ENCODE measurements at places on chromosomes 7 and 10.
A peak's percentile ranks its signal among the peaks of the same experiment; 100 is the strongest.

DNA sequence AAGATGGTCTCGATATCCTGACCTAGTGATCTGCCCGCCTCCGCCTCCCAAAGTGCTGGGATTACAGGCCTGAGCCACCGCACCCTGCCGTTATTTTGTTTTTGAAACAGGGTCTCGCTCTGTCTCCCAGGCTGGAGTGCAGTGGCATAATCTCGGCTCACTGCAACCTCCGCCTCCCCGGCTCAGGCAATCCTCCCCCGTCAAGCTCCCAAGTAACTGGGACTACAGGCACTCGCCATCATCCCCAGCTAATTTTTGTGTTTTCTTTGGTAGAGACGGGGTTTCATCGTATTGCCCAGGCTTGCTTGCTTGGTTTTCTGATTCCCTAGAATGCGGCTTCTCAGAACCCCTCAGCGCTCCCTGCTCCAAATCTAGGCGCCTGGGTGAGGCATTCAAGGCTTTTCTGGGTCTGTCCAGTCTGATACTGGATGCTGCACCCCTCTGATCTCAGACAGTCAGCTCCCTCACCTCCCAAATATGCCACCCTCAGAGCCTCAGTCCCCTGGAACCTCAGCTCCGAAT lies 1.3 kb downstream of the TFR2 start:
- DNase-seq, result no peak

DNA sequence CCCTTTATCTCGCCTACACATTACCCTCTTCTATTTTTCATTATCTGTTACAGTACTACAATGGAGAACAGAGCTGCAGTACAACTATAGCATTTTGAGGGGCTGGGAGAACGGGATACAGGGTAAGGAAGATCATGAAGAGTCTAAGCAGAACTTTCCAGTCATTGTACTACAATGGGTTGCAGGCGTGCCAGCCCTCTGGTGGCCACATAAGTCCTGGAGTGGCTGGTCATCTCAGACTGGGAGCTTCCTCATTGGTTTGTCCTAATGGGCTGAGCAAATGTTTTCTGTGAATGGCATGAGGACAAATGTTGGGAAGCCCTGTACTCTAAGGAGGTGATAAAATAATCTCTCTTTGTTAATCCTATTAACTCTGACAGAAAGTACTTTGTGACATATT lies 33.0 kb downstream of the TMEM106B start:
- no peak for DNase-seq

DNA sequence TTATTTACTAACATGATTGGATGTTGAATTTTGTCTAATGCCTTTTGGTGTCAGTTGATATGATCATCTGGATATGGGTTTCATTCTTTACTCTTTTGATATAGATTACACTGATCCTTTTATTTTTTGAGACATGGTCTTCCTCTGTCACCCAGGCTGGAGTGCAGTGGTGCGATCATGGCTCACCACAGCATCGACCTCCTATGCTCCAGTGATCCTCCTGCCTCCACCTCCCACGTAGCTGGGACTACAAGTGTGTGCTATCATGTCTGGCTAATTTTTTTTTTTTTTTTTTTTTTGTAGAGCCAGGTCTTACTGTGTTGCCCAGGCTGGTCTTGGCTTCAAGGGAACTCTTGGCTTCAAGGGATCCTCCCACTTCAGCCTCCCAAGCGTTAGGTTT lies 27.1 kb downstream of the BMS1 start:
- no peak for DNase-seq

DNA sequence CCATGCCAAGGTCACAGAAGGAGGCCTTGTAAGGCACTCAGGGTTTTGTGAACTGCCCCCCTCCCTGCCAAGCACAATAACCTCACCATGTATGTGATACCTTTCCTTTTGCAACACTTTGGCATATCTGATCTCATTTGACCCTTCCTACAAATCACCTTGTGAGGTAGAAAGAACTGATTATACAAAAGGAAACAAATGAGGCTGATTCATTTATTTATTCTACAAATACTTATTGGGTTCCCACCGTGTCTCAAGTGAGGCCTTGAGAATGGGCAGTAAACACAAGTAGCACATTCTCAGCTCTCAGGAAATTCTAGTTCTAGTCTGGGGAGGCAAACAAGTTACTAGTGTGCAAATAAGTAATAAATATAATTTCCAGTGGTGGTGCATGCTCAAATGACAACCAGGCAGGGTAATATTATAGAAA lies 19.6 kb downstream of the PLCE1 start:
- DNase-seq, result no peak

- DNase-seq, result no peak
Observed at GRCh38 chr7:29149036-29149435, 2.7 kb upstream of the CPVL start.

DNA sequence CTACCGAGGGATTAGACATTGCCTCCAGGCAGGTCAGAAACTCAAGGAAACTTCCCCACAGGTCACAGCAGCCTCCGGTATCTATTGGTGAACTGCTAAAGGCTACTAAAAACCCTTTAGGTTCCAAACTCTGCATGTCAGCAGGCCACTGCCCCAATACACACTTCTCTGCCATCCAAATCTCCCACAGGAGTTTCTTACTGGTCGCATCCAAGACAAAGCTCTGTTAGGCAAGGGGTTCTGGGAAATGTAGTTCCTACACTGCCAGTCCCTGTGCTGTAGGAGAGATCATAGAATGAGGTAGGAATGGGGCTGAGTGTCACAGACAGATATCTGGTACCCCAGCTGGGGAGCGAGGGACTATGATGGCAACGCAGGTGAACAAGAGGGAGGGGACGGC lies 757.0 kb upstream of the C7orf33 start:
- DNase-seq, result no peak

DNA sequence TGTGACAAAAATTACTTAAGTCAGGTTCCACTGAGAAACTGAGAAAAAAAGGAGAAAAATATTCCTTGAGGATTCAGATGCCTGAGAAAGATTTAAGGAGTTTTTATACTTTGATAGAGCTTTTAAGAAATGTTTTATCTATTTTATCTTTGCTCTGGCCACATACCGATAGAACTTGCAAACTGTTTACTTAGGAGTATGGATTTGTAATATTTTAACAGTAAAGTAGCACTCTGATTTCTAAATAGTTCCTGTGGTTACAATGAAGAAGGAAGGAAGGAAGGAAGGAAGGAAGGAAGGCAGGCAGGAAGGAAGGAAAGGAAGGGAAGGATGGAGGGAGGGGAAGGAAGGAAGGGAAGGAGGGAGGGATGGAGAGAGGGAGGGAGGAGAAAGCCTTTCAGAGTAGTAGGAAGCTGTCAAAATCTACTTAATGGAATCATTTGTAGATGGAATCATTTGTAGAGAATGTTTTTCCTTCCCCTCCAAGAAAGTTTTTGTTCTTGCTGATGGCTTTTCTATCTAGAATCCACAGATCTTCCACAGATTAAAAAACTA lies 489.0 kb upstream of the ANKRD30A start:
- no peak for DNase-seq

GRCh38 chr10:14414901-14415300 lies 84.2 kb upstream of the FRMD4A start:
- DNase-seq, result no peak

DNA sequence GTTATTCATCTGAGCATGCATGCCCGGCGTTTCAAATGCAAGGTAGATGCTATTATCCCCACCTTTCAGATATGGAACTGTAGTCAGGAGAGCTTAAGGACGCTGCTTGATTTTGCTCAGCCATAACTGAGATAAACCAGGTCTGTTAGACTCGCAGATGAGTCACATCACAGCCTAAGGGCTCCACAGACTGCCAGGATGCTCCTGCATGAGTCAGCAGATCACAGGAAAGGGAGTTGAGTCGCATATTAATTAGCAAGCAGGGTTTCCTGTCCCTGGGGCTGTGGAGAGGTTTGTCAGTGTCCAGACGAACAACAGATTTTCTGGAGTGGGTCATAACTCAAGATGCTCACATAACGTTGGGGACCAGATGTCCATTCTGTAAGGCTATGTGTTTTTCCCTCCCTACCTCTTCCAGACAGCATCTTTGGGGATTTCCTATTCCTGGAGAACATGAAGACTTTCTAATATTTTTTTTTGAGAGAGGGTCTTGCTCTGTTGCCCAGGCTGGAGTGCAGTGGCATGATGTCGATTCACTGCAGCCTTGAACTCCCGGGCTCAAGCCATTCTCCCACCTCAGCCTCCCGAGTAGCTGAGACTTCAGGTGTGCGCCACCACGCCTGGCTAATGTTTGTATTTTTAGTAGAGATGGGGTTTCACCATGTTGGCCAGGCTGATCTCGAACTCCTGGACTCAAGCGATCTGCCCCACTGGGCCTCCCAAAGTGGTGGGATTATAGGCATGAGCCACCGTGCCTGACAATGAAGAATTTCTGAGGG lies 36.7 kb downstream of the PFKFB3 start:
- DNase-seq, result peak; percentile 25

GRCh38 chr10:73865459-73866442 lies 8.6 kb downstream of the CAMK2G start:
- no peak for DNase-seq

DNA sequence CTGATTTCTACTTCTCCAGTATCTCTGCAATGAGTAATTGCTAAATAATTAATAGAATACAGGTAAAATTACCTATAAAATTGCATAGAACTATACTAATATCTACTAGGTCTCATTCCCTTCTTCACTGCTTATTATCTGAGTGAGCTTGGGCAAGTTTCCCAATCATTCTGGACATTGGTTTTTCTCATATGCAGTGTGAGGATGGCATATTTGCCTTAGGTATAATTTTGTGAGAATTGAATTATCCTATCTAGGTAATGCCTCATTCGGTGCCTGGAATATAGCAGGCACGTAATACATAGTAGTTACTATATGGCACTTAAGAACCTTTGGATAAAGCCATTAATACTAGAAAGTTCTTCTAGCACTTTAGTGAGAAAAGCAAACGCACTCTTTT lies 434.7 kb downstream of the GATA3 start:
- no peak for DNase-seq

DNA sequence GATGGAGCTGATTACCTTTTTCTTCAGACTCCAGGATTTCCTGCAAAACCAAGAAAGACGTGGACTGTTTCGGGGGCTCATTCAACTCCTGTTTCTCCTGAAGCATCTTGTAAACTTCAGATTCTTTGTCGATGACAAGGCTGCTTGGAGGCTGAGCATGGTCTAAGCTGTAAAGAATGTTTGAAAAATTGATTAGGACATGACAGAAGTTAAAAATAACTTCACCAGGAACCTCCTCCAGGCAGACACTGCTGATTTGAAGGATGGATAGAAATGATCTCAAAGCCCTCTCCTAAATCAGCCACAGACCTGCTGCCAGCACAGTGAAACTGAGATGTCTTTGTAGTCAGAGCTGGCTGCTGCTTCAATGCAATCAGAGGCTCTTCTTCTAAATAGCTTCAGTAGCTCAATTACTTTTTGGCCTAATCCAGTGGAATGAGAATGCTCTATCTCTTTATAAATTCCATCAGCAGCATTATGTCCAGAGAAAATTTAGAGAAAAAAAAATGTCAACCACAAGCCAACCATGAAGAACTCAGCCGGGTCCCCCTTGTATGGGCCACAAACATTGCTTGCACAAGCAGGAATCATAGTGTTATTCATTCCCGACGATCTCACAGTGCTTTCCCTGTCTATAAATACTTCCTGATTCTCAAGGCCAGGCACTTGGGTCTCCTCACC lies 43.5 kb downstream of the PDLIM1 start:
- DNase-seq, result no peak

GRCh38 chr7:70489813-70490212 lies 642.1 kb upstream of the GALNT17 start:
- DNase-seq, result no peak

DNA sequence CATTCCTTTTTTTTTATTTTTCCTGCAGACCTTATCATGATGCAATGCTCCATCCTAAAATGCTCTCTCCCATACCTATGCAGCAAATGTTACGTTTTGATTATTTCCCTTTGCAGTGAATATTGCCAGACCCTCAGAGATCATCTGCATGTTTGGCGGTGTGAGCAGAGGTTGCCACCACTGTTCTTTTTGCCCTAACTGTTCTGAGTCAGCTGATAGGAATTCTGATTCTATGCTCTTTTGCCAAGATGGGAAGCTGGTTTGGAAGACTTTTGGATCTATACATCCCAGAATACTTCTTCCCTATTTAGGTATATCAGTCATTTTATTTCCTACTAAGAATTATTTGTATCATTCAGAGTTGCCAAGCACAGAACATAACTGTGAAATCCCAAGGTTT lies 130.5 kb downstream of the KLF6 start:
- DNase-seq, result no peak

GRCh38 chr7:79090543-79090942 lies 362.9 kb downstream of the MAGI2 start:
- no peak for DNase-seq

DNA sequence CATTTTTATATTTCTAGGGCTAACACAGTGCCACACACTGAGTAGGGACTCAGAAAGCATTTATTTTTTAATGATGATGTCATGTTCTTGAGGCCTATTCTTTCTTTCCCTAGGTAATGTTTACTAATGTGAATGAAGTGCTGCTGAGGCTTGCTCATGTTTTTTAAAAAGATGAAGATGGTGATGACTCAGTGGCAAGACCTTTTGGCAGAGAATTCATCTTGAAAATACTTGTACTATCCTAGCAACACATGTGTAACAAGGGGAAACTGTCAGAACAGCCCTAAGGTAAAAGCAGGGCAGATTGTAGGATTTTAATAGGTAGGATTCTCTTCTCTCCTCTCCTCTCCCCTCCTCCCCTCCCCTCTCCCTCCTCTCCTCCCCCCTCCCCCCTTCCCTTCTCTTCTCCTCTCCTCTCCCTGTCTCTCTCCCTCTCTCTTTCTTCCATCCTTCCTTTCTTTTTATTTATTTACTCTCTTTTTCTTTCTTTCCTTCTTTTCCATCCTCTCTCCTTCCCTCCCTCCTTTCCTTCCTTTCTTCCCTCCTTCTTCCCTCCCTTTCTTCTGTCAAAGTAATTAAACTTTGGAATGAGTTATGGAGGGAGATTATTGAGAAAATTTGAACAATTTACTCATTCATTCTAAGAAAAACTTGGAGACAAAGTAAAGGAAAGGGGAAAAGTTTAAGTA lies 75.3 kb downstream of the ZNF92 start:
- DNase-seq, result no peak

GRCh38 chr10:72238392-72239175 lies 22.5 kb upstream of the ASCC1 start:
- DNase-seq, result no peak

DNA sequence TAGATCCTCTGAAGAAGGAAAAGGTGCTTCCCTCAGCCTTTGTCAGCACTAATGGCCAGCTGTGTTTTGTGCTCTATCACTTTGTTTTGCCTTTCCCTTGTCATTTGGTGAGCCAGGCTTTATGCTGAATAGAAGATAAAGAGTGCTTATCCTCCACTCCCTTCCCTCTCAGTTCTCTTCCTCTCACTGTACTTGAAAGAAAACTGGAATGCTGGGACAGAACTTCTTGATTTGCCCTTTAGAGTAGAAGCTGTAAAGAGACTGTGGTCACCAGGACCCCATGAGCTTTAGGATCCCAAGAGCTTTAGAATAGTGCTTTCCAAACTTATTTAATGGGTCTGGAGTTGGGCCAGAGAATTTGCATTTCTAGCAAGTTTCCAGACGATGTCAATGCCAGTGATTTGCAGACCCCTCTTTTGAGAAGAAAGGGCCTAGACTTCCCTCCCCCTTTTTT lies 81.4 kb downstream of the LRRC4 start:
- no peak for DNase-seq
